ENCODE measurements at places on chromosomes 12 and 14.

GRCh38 chr12:116303929-116304328 lies 26.4 kb upstream of the MED13L start:
- DNase-seq = no peak

DNA sequence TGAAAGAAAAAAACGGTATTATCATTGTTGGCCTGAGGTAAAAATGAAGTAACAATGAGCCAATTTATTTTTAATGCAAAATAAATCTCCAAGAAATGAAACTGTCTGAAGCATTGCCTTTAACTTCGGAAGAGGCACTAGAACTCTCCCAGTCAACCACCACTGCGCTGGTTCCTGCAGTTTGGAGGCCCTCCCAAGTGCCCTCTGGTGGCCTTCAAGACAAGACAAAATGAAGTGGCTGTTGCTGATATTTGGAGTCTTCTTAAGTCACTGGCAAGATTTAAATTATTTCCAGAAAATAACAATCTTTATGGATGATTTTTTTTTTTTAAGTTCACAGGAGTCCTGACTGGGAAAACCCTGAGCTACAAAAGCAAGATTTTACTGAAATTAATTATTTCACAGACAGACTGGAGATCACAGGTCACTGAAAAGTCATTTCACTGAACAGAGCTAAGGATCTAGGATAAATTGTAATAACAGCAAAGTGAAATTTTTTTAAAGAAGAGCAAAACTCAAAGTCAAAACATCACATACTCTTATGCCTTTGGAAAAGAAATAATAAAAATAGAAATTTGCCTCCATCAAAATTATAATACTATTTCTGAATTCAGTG lies 58.2 kb downstream of the DICER1 start:
- no peak for DNase-seq

DNA sequence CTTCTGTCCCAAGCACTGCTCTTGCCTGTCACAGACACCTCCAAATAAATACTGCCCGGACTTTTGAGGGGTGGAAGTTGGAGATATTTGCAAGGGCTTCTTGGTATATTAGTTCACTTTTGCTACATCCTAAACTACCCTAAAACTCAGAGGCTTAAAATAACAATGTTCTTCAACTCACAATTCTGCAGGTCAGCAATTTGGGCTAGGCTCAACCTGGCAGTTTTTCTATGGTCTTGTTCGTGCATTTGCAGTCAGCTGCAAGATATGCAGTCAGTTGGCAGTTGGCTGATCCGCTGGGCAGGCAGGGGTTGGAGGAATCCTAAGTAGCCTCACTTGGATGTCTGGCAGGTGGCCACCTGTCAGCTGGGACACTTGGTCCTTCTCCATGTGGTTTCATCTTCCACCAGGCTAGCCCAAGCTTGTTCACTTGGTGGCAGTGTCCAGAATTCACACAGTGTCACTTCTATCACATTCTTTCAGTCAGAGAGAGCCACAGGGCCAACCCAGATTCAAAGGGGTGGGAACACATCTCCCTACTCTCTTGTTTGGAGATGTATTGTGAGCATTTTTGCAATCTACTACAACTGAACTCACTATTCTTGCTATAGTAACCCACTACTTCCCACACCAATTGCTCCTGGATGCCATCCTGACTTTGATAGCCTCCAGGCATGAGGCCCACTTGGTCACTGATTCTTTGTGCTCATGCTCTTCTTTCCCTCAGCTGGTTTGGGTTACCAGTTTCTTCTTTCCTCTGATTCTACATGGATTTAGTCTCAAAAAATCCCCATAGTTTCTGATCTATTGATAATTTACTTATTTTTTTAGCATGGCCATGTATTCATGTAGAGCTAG lies 27.8 kb upstream of the CAPRIN2 start:
- no peak for DNase-seq

DNA sequence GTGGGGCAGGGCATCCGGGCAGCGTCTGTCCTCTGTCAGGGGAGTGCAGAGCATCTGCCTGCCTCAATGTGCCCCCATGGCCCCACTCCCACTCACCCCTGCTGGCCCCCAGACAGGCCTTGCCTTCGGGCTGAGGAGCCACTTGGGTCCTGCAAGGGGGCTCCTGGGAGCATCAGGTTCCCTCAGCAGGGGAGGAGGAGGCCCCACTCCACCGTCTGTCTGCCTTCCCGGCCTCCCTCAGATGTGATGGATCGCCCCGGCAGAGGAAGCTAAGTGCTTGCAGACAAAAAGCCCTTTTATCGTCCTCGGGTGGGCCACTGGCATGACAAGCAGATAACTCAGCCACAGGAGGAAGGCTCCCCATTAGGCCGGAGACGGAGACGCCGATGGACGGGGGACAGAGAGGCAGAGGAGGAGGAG lies 35.1 kb downstream of the NCOR2 start:
- DNase-seq = no peak

DNA sequence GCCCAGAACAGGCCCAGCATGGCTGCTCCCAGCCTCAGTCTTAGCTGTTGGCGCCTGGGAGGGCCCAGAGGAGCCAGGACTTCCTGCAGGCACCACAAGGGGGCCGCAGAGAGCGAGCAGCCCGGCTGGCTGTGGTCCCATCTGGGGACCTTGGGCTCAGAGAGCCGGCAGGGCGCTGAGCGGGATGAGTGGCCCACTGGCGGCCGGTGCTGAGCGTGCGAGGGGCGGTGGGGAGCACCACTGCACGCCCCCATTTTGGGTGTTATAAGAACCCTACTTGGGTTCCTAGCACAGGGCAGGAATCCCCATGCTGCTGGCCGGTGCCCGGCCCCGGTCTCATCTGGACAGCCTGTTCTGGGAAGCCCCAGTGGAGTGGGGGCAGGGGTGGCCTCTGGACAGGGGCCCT lies 25.9 kb upstream of the CRIP2 start:
- peak; percentile 25 for DNase-seq

DNA sequence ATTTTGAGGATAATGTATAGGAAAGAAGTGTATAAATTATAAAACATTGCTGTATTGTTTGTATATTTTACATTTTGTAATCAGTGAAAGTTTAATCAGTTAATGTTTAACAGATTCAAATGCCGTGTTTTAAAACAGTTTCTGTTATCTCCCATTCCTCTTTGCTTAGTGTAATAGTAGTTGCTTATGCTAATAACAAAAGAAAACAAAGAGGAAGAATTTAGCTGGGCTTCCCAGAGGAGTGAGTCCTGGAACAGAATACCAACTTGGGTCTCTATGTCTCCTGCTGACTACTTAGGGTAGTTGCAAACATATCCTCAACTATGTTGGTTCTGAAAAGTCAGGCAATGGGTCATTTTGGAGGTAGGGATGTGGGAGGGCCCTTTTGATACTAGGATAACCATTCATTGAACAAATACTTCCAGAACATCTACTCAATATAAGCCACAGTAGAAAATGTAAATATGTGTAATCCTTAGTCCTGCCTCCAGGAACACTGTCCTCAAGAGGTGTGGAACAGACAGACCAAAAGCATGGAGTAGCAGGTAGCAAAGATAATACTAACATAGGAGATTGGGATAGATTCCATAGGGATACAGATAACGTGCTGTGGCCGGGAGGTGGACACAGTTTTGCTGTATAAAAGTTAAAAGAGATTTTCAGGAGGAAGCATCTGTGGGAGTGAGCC lies 36.1 kb upstream of the EVL start:
- no peak for DNase-seq

GRCh38 chr14:69755784-69756183 lies 11.2 kb upstream of the SRSF5 start:
- no peak for DNase-seq

- no peak for DNase-seq
Observed at GRCh38 chr12:67562513-67563287, 85.8 kb upstream of the DYRK2 start.

- peak; percentile 39 for DNase-seq
Observed at GRCh38 chr12:49288412-49288853, 6.5 kb upstream of the PRPH start.

DNA sequence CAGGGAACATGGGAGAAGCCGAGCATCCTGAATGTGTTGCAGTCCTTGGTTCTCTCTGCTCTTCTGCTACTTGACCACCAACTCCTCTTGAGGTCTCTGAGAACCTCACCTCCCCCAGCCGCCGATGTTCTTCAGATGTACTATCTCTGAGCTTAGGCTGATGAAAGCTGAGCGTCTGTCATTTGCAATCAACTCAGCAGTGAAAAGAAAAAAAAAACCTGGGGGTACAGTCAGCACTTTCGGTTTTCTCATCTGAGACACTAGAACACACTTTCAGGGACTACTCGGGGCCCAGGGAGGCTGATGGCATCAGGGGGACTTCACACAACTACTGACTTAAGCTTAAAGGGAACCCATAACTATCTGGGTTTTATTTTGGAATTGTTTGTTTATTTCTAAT lies 9.6 kb upstream of the FLVCR2 start:
- no peak for DNase-seq

Measured in stimulated activated CD8-positive, alpha-beta memory T cell treated with anti-CD3 and anti-CD28 coated beads, Interleukin-4, amount 100 ng/mL, for 1 hour (primary cell).